ENCODE measurements at places on chromosomes 5 and 9.

DNA sequence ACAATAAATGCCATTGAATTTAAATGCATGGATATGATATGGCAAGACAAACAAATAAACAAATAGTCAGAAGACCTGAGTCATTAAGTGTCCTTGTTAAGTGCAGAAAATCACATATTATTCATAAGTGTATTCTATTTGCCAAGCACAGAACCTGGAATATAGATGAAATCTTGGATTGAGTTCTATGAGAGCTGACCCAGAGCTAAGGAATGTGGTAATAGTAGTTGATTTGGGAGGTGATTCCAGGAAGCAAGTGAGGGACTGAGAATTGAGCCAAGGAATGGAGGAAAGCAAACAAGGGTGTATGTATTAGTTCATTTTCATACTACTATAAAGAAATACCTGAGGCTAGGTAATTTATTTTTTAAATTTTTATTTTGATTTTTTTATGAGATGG is 208.9 kb downstream of the TRIM32 start:
- DNase-seq, result no peak

GRCh38 chr5:140633501-140633900 is 526 bp upstream of the CD14 start:
- DNase-seq, result no peak

- no peak for DNase-seq
These were observed 22.1 kb downstream of the ADRB2 start for GRCh38 chr5:148848393-148849031.

GRCh38 chr5:133478199-133478985 is 133.9 kb downstream of the FSTL4 start:
- no peak for DNase-seq

DNA sequence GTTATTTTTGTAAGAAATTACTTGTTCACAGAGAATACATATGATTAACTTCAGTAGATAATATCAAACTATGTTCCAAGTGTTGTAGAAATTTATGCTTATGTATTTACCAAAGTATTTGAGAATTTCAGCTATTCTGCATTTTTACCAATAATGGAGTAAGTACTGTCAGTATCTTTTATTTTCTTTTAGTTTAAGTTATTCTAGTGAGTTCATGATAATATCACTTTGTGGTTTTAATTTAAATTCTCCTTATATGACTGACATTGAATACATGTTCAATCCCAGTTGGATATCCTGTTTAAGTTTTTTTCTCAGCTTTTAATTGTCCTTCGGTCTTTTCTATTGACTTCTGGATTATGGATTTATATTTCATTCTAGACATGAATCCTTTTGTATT is 1024.6 kb downstream of the EFNA5 start:
- DNase-seq, result no peak

GRCh38 chr5:56291661-56292374 is 58.7 kb upstream of the ANKRD55 start:
- no peak for DNase-seq

DNA sequence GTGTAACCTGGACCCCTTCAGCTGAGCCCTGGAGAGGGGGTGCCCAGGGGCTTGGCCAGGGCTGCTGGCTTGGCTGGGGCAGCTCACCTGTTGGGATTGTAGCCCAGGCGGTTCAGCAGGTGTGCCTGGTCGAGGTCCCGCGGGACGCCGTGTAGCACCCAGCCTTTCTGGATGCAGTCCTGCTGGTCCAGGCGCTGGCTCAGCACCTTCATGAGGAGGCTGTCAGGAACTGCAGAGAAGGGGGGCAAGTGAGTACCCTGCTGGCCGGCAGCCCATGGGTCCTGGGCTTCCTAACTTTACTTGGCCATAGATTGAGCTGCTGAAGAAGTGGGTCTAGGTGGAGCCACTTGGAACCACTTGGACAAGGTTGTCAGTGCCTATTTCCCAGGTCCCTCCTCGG is 85.5 kb downstream of the AK8 start:
- no peak for DNase-seq

- DNase-seq, result peak; percentile 86
These were observed 313.8 kb downstream of the ENC1 start for GRCh38 chr5:74326571-74327338.

GRCh38 chr9:87874304-87874623 is 8.4 kb upstream of the SPATA31E1 start:
- DNase-seq, result no peak

GRCh38 chr9:37329576-37329975 is 92.9 kb upstream of the GRHPR start:
- DNase-seq, result peak; percentile 53

DNA sequence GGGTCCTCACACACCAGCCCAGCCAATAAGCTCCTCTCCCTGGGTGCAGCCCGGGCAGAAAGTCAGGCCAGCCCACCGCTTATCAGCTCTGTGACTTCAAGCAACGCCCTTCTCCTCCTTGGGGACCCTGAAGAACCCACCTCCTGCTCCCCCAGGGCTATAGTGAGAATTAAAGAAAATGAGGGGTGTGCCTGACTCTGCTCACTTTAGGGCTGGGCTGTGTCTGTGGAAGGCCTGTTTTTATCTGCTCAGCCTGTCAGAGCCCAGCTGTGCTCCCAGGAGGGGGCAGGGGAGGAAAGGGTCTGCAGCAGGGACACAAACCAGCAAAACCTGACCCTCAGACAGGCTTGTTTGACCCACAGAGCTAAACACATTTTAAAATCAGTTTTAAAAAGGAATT is 3.9 kb downstream of the GPRIN1 start:
- no peak for DNase-seq

GRCh38 chr5:10562201-10563109 is 1.4 kb upstream of the ANKRD33B start:
- no peak for DNase-seq

DNA sequence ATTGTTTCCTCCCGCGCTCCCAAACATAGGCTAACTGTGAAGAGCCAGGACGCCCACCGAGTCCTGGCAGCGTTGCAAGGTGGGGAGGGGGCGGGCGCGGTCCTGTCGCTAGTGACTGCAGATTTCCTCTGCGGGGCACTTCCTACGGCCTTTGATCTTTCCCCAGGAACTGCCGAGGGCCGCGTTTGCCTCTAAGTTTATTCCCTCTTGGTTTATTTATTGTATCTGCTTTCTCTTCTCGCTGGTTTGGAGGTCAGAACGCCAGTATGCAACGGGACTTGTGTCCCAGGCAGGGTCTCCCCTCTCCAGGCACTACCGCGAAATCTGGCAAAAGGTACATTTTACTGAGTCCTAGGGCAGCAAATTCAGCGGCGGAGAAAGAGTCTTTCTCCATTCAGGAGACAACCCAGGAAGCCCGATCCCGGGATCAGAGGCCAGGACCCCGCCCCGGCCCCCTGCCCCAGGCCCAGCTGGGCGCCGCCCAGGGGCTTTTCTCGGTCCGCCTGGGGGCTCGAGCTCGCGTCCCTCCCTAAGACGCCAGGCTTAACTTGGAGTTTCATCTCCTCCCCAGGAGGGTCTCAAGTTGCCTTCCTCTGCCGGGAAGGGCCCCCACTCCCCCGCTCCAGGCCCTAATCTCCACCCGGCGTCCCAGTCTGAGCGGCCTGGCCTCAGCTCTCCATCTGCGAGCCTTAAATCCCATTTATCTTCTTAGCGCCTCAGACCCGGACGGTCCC is 884 bp upstream of the EGFLAM start:
- DNase-seq, result no peak

DNA sequence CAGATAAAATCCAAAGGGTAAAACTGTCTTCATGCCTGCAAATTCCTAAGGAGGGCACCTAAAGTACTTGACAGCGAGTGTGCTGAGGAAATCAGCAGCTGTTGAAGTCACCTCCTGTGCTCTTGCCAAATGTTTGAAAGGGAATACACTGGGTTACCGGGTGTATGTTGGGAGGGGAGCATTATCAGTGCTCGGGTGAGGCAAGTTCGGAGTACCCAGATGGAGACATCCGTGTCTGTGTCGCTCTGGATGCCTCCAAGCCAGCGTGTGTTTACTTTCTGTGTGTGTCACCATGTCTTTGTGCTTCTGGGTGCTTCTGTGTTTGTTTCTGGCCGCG is 727 bp upstream of the ADRB2 start:
- peak; percentile 68 for DNase-seq

GRCh38 chr9:137085920-137086530 is 760 bp upstream of the MAN1B1 start:
- DNase-seq, result peak; percentile 41

DNA sequence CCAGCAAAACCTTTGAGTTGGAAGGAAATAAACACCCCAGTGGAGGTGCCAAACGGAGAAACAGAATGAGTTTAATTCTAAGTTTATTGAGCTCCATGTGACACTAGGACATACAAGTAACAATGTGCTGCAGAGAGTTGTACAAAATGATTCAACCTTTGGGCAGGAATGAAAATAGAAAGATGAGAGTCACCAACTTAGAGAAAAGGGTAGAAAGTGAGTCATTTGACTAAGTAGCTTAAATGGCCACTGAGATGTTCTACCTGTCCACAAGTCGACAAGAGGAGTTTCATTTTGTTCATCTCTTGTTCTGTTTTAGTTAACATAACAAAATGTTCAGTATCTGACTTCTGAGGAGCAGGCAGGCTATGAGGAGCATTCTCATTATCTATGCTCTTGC is 284.7 kb downstream of the NR2F1-AS1 start:
- DNase-seq, result no peak

- DNase-seq, result no peak
These were observed 34.7 kb downstream of the LPCAT1 start for GRCh38 chr5:1488882-1489680.

DNA sequence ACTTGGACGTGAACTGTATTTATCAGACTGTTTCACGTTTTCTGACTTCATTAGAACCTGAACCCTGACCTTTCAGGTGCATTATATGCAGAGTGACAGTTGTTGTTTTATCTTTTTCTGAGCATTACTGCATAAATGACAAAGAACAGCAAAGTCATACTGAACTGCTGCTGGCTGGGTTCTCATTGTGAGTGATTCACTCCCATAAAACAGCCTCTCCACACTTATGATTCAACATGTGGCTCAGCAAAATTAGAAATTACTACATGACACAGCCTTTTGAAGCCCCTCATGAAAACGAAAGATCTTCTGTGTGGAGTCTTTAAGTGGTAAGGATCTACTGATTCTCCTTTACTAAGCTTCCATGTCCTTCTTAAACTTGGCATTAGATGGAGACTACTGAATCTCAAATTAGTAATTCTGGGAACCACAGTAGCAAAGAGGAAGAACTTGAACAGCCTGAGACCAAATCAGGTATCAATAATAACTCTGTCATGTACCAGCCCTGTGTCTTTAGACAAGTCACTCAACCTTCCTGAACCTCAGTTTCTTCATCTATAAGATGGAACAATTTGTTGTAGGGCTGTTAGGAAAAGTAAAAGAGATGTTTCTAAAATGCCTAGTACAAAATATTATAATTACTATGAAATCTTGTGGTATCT is 172.3 kb upstream of the GNA14 start:
- peak; percentile 62 for DNase-seq
